Fibroblast of the aortic adventitia (primary cell): ENCODE measurements at places on chromosomes 13 and 19. TPM values are rescaled to one million over a fixed set of nuclear protein-coding genes. Genes with fewer than 3 reads are reported as not detected.

GRCh38 chr19:11377237-11377636 is 2.8 kb downstream of the SWSAP1 start:
- DNase-seq: peak; percentile 91

DNA sequence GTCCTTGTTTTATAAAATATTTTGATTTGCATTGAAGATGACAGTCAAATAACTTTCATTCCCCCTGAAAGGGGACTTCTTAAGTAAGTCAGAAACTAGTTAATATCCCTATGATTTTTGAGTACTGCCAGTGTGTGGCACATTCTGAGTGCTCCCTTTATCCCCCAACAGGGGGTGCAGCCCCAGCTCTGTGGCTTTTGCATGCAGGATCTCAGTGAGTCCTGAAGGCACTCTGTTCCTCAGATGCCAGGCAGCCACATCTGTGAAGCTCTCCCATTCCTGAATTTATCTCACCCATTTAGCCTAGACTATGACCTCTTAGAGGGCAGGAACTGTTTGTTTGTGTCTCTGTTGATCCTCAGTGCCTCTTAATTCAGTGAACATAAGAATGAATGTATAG is 123.1 kb downstream of the CDK8 start:
- DNase-seq: peak; percentile 11

DNA sequence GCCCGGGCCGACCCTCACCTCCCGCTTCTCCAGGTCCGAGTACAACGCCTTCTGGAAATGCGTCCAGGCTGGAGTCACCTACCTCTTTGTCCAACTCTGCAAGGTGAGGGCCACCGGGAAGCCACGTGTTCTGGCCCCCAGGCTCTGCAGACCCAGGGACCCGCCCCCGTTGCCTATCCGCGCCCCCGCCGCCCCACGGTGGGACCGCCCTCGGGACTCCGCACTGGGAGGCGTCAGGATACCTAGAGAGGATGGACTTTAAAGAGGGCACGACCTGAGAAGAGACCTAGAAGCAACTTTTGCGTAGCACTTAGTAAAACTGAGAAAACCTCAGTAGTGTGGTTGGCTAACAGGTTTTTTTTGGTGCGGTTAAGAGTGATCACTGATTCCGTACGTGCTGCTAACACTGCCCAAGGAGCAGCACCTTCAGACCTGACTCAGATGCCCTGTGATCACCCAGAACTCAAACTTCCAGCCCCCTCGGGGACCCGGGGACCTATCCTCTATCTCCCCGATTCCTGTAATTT is 492 bp downstream of the TMEM147 start:
- DNase-seq: no peak

DNA sequence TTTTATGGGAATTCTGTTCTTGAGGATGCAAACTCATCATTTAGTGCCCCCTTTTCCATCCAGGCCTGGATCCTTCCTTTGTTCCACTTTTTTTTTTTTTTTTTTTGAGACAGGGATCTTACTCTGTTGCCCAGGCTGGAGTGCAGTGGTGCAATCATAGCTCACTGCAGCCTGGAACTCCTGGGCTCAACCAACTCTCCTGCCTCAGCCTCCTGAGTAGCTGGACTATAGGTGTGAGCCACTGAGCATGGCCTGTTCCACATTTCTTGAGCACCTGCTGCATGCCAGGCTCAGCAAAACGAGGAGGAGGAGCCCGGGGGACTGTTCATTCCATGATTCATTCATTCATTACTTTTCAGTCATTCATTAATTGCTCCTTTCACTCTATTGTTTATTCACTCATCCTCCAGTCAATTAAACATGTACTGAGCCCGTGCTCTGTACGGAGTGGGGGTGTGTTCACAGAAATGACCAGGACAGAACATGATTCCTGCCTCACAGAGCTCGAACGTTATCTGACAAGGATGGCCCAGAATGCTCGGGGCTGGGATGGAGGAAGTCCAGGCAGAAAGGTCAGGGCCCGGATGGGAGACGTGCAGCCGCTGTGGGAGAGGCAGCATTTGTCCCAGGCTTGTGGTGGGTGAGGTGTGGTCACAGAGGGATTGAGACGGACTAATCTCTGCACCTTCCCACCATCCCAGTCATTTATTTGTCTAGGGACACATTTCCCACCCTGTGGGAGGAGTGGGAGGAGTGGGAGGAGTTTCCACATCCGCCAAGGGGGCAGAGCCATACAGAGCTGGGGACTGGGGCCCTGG is 51.2 kb upstream of the SHKBP1 start:
- DNase-seq: no peak

DNA sequence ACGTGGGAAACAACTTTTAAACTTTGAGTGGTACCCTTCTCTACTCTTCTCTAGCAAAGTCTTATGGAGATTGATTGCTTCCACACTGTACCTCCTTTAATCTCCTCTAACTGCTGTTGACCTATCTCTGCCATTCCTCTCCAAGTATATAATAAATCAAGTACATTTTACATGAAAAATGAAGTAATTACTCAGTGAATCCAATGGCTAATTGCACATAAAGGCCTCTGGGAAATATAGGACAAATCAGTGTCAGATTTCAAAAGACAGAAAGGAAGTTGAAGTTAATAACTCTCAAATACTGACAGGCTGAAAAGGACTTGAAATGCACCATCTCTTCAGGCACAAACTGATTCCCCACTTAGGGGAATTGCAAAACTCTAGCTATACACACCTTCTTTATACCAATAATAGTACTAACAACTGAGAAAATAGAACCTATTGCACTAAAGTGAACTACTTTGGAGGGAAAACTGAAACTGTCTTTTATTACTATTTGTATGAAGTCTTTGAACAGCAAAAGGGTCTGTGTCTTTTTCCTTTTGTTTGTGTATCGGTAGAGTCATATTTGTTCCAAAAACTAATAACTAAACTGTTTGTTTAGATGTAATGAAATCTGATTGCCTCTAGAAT is 701.1 kb downstream of the PCDH9 start:
- DNase-seq: no peak

DNA sequence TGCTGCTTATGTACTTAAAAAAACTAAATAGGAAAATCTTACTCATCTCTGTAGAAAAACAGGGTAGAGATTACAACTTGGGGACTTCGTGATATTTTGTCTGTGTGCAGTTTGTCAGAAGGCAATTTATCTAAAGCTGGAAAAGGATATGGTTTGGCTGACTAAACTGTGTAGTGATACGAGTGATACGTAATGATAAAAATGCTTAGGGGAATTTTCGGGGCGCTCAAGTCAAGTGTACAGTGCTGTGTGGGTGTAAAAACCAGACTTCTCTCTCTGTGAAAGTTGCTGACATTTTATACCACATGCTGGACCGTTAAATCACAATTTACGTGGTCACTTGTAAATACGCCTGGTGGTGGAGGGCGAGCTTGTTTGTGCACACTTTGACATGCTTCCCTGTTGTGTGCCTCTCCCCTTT is 221.7 kb downstream of the KCNRG start:
- DNase-seq: peak; percentile 57

DNA sequence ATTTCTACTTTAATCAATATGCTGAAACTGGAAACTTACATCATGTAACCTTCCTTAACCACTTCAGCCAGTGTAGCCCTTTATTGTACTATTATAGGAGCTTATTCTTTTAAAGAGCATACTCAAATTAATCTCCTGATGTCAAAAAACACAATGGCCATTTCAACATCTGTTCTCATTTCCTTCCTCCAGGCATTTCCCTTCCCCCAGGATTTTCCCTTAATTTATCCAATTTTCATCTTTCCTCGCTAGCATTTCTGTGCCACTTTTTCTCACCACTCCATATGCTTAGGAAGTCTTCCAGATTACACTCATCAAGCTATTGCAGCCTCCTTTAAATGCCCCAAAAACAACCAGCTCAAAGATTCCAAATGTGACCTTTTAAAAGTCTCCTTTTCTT is 265.0 kb downstream of the PCDH9 start:
- no peak for DNase-seq

The ATP4A gene
- not detected in 2 replicates for total RNA-seq

The C5AR1 gene
- total RNA-seq: 0.09 TPM in 1 of 2 replicates, not detected in the other

The DLL3 gene
- 0.09 TPM in 1 of 2 replicates, not detected in the other for total RNA-seq
